Activated CD4-positive, alpha-beta T cell treated with anti-CD3 and anti-CD28 coated beads, Interleukin-2, Interleukin-6, amounts not matched to agents 100 ng/mL and 50 ng/mL, durations not matched to agents 16 hours and 8 hours (primary cell): ENCODE measurements at places on chromosomes 6 and 20.

GRCh38 chr20:16474363-16474762, 98.9 kb downstream of the KIF16B start:
- DNase-seq, result no peak

GRCh38 chr6:137409266-137409777, 84.9 kb downstream of the OLIG3 start:
- no peak for DNase-seq

DNA sequence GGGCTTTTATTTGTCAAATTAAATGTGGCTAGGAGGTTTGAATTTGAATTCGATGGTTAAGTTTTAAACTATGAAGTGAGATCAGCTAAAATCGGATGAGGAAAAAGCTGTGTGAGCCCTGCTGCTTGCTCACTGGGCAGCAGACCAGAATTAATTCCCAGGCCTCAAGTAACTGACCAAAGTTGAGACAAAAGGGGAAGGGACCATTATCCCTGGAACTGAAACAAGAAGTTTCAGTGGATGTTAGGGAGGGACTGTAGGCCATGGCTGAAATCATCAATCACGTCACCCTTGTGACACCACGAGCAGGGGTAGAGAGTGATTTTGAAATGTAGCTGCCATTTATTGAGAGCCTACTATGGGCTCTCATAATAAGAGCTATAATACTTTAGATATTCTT, 7.0 kb upstream of the PRSS35 start:
- DNase-seq, result no peak

GRCh38 chr6:28488916-28489365, 26.7 kb downstream of the GPX6 start:
- peak; percentile 85 for DNase-seq

DNA sequence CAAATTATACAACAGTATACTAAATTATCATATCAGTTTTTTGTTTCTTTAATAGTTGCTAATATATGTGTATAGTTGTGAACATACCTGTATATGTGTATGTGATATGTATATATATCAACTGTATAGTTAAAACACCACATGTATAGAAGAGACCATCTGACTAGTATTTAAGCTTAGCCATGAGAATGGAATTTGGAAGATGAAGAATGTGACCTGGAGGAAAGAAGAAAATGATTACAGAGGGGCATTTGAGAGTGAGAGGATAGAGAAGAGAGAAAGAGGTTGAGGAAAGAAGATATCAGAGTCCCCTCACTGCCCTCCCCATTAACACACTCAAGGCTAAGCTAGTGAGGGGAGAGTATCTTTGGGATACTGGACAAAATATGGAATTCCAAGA, 335.9 kb downstream of the BCKDHB start:
- DNase-seq, result no peak

GRCh38 chr20:37392441-37393195, 46.7 kb downstream of the SRC start:
- peak; percentile 58 for DNase-seq

- peak; percentile 20 for DNase-seq
Observed at GRCh38 chr20:47438464-47439381, 63.0 kb upstream of the NCOA3 start.

DNA sequence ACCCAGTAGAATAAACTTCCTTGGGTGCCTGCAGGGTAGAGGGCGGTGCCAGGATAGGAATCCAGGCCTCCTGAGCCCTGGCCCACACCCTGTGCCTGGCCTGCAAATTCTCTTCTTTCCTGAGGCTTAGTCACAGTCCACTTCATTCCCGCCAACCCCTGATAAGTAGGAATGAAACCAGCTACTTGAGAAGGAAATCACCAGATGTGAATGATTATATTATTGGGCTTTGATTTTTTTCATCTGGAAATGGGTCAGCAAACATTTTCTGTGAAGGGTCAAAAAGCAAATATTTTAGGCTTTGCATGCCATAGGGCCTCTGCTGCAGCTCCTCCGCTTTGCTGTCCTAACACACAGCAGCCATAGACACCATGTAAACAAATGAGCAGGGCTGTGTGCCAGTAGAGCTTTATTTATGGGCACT, 50.2 kb downstream of the STK35 start:
- no peak for DNase-seq

GRCh38 chr6:116165596-116165995, 39.7 kb upstream of the COL10A1 start:
- no peak for DNase-seq

- DNase-seq, result no peak
Observed at GRCh38 chr20:50312682-50313521, 122.3 kb downstream of the CEBPB start.

DNA sequence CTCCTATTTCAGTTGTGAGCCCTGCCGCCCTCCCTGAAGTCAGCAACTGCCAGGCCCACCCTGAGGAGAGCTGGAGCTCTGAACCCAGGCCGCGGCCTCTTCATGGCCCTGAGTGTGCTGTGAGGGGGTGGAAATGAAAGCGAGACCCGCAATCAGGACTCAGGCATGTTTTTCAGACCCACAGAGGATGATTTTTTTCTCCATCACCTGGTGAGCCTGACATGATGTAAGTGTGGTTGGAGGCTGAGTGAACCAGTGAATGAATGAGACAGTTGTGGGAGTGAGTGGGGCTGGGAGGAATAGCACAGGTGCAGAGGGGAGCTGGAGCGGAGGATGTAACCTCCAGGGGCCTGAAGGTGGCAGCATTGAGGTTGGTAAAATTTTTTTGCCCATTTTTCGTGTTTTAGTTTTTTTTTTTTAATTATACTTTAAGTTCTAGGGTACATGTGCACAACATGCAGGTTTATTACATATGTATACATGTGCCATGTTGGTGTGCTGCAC, 18.3 kb downstream of the RAET1L start:
- peak; percentile 43 for DNase-seq

GRCh38 chr20:25303292-25304024, 55.6 kb downstream of the PYGB start:
- no peak for DNase-seq

- DNase-seq, result peak; percentile 81
Observed at GRCh38 chr6:498795-499231, 107.3 kb downstream of the IRF4 start.

- DNase-seq, result no peak
Observed at GRCh38 chr20:23268792-23269354, 81.7 kb upstream of the NXT1 start.

- peak; percentile 68 for DNase-seq
Observed at GRCh38 chr6:26318459-26319404, 46.3 kb upstream of the BTN3A2 start.

GRCh38 chr20:57698867-57699275, 10.9 kb downstream of the PMEPA1 start:
- peak; percentile 14 for DNase-seq

- DNase-seq, result no peak
Observed at GRCh38 chr6:13272131-13273046, 55.9 kb downstream of the TBC1D7 start.

- no peak for DNase-seq
Observed at GRCh38 chr6:36688739-36689075, 8.9 kb upstream of the RAB44 start.

GRCh38 chr20:6388671-6389197, 265.9 kb upstream of the FERMT1 start:
- DNase-seq, result no peak

GRCh38 chr6:106470811-106471210, 110.3 kb downstream of the CRYBG1 start:
- no peak for DNase-seq

GRCh38 chr6:139175389-139175948, 40.6 kb downstream of the HECA start:
- no peak for DNase-seq

- DNase-seq, result peak; percentile 32
Observed at GRCh38 chr6:153131037-153131981, at the start of gene RGS17. Gene RGS17 (minus strand): TSS chr6:153131282. CDS start chr6:153044018, 87,264 bp downstream.

GRCh38 chr6:6875818-6876470, 231.8 kb upstream of the RREB1 start:
- DNase-seq, result no peak

DNA sequence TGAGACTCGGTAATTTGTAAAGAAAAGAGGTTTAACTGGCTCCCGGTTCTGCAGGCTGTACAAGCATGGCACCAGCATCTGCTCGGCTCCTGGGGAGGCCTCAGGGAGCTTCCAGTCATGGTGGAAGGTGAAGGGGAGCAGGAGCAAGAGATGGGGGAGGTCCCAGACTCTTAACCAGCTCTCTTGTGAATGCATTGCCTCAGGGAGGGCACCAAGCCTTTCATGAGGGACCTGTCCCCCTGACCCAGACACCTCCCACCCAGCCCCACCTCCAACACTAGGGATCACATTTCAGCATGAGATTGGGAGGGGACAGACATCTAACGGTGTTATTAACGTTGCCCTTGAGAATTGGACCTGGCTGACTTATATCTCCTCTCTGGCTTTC, 68.6 kb downstream of the PTPN1 start:
- no peak for DNase-seq

- DNase-seq, result no peak
Observed at GRCh38 chr6:2447931-2448330, 202.5 kb upstream of the GMDS start.

GRCh38 chr6:401994-402640, 10.6 kb downstream of the IRF4 start:
- DNase-seq, result no peak
